ENCODE measurements at places on chromosomes 6 and 20.

DNA sequence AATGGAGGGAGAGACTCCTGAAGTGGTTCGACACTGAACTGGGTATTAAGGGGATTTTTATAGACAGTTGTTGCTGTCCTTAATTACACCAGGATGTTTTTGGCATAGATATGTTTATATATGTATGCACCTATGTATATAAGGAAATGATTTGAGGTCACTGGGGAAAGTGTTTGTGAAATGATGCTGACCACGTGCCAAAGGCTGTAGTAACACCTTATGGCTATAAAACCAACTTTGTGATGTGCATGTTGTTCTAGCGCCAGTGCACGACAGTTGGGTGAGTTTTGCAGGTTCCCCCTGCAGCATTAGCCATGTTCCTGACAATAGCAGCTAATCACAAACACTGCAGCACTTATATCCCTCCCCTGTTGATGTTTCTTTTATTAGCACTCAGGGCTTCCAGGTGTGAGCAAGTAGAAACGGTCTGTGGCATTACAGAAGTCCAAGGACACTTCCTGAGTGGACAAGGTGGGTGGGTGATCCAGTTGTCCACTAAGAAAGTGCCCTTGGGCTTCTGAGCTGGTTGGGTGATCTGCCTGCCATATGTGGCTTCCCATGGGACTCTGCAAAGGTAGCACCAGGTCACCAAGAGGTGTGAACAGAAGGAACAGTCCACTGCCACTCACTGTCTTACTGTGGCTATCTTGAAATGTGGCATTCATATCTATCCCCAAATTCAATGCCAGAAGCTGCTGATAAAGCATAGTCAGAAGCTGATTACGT is 63.0 kb upstream of the RBM24 start:
- DNase-seq = no peak

GRCh38 chr6:92023410-92023966 is 1395.9 kb downstream of the EPHA7 start:
- DNase-seq = no peak

DNA sequence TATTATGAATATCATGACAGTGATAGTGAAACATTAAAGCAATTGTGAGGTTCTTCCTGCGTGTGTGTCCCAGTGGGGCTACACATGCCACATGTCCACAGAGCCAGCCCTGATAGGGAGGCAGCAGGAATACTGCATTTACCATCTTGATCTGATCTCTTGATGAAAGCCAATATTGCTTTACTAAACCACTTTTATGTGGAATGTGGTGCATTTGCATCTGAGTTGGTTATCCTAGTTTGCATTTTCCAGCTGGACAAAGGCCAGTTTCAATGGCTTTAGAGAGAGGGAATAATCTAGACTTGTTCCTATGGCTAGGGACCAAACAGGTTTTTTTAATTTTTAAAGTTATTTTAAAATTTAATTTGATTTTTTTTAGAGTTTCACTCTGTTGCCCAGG is 216.3 kb upstream of the FERMT1 start:
- DNase-seq = no peak

- DNase-seq = no peak
These were observed 11.5 kb downstream of the MAPK14 start for GRCh38 chr6:36039112-36039511.

GRCh38 chr20:46021361-46022359 is 7.4 kb upstream of the SLC12A5 start:
- peak; percentile 8 for DNase-seq

DNA sequence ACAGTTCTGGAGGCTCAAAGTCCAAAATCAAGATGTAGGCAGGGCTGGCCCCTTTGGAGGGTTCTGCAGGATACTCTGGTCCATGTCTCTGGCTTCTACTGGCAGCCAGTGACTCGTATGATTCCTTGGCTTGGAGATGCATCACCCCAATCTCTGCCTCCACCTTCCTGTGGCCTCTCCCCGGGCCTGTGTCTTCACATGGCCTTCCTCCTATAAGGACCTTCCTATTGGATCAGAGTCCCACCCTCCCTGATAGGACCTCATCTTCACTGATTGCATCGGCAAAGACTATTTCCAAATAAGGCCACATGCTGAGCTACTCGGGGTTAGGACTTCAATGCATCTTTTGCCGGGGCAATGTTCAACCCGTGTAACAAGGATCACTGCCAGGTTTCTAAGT is 509.0 kb downstream of the CD83 start:
- DNase-seq = no peak

DNA sequence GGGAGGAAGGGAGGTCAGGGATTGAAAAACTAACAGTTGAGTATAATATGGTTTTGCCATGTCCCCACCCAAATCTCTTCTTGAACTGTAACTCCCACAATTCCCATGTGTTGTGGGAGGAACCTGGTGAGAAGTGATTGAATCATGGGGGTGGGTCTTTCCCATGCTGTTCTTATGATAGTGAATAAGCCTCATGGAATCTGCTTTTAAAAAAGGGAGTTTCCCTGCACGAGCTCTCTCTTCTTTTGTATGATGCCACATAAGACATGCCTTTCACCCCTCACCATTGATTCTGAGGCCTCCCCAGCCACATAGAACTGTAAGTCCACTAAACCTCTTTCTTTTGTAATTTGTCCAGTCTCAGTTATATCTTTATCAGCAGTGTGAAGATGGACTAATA is 833.4 kb upstream of the MAP3K7 start:
- no peak for DNase-seq

- DNase-seq = no peak
These were observed 59.8 kb upstream of the GCLC start for GRCh38 chr6:53604623-53605190.

- DNase-seq = no peak
These were observed 59.1 kb upstream of the PTPN1 start for GRCh38 chr20:50450881-50451752.

- DNase-seq = no peak
These were observed 25.9 kb downstream of the ZBP1 start for GRCh38 chr20:57594092-57594951.

- DNase-seq = peak; percentile 82
These were observed 84.1 kb upstream of the SIRPA start for GRCh38 chr20:1810926-1811620.

DNA sequence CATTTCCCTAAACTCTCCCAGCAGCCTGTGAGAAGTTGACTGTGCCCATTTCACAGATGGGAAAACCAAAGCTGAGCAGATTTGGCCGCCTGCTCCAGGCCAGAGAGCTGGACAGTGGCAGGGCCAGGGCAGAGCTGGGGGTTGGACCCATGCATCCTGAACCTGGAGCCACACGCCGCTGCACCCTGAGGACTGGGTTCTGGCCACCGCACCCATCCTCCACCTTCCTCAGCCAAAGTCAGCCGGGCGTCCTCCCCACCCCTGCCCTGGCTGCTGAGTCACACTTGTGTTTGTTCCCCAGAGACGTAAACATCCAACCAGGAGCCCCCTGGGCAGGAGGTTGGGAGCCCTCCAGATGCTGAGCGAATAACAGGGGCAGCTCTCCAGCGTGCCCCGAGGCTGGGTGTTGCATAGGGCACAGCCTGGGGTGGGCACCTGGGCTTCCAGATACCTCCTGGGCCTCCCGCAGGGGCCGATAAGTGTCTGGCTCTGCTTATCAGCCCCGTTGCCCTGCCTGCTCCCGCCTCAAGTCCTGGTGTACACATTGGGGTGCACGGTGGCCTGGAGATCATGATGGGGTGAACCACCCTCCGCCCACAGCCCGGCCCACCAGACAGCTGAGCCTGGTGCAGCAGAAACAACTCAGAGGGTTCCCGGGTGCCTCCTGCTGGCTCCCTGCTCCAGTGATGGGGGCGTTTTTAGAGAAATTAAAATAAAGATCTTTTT is 23.8 kb downstream of the RBM38 start:
- DNase-seq = no peak

DNA sequence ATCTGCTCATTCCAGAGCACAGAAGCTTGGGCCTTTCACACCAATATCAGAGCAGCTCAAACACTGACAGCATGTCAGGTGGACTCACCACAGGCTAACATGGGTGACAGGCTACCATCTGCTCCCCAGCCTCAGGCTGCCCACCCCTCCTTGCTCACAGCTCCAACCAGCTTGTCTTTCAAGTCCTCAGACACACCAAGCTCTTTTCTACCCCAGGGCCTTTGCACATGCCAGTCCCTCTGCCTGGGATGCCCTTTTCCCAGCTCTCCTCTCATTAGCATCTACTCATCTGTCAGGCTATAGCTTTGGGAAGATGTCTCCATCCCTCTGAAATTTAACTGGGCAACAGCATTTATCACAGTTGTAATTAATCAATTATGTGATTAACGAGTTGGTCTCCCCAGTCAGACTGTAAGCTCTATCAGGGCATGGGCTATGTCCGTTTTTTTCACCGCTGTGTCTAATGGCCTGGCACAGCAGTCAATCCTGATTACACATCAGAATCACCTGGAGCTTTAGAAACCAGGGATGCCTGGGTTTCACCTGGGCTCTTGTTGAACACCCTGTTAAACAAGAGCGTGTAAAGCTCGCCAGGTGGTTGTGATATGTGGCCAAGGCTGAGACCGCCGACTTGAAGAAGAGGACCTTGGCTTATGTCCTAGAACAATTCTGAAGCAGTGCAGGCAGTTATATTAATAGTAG is 88.9 kb upstream of the MRPS10 start:
- DNase-seq = no peak

DNA sequence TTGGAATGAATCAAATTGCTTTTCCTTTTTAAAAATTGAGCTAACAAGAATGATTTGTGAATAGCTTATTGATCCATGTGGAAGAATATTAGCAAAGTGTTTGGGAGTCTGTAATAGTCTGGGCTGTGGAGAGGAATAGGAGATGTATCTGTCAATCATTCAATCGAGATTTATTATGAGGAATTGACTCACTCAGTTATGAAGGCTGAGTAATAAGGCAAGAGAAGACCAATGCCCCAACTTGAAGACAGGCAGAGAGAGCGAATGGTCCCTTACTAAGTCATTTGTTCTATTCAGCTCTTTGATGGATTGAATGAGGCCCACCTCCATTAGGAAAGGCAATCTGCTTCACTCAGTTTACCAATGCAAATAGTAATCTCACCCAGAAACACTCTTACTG is 403.0 kb downstream of the CD83 start:
- DNase-seq = no peak

DNA sequence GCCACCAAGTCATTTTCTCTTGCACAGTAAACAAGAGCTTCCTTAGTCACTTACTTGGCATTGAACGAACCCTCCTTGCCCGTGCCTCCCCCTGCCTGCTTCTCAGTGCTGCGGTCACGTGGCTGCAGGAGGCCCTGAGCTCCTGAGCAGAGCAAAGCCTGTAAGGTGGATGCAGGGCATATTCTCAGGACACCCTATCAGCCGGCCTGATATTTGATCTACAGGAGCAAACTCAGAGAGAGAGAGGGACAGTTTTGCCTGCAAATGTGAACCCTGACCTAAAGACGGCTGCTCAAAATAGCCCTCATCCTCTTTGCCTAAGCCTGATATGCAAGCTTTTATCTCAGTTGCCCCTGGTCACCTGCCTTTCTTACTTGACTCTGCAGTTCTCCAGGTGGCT is 93.0 kb upstream of the POPDC3 start:
- DNase-seq = no peak

DNA sequence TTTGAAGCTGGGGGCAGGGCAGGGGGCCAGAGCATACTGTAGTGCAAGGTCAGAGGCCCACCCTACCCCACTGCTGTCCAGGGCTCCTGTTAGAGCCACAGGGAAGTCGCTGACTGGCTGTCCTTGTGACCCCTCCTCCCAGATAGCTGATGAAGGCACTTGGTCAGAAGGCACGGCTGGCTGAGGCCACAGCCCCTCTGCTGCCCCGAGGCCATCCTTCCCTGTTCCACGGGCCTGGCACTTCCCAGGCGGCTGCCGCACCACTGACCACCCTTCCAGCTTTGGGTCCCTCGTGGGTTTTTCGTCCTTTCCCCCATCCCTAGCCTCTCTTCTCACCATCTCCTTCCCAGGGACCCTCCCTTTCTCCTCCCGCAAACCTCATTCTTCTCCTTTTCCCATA is 9.2 kb upstream of the EMILIN3 start:
- DNase-seq = no peak

DNA sequence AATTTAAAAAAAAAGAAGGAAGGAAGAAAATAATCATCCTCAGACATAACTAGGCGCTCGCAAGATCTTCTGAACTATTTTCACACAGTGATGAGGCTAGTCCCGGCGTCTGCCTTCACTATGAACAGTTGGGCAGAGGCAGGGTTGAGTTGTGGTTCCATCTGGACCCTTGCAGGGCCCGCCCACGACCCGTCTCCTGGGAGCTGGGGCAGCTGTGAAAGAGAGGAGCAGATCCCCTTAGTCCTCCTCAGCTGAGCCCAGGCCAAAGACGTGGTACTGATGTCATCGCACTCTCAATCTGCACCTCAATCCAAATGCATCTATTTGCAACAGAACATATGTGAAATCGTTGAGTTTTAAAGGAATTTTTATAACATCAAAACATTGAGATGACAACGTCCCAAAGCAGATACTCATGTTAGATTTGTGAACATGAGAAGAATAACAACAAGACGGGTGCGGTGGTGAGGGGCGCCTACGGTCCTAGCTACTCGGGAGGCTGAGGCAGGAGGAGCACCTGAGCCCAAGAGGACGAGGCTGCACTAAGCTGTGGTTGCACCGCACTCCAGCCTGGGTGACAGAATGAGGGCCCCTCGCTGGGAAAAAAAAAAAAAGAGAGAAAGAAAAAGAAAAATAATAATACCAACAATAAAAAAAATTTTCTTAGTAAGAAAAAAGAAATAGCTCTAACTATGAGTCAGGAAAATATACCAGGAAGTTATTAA is 15.3 kb downstream of the TCFL5 start:
- DNase-seq = no peak

GRCh38 chr6:40398810-40399477 is 188.2 kb downstream of the LRFN2 start:
- no peak for DNase-seq

- no peak for DNase-seq
These were observed 76.3 kb upstream of the PHACTR2 start for GRCh38 chr6:143601504-143601903.

GRCh38 chr6:108581237-108581931 is 20.7 kb downstream of the FOXO3 start:
- no peak for DNase-seq

- DNase-seq = peak; percentile 18
These were observed 12.9 kb upstream of the C20orf144 start for GRCh38 chr20:33649201-33649681.

- DNase-seq = no peak
These were observed 97.0 kb downstream of the SLC23A2 start for GRCh38 chr20:4904127-4904860.

GRCh38 chr20:62161347-62161746 is 17.8 kb downstream of the SS18L1 start:
- DNase-seq = no peak

- DNase-seq = no peak
These were observed at the start of gene FHL5 for GRCh38 chr6:96562886-96563285. TSS of gene FHL5 (plus strand) at chr6:96563128. CDS start at chr6:96603614, 40,486 bp downstream.

DNA sequence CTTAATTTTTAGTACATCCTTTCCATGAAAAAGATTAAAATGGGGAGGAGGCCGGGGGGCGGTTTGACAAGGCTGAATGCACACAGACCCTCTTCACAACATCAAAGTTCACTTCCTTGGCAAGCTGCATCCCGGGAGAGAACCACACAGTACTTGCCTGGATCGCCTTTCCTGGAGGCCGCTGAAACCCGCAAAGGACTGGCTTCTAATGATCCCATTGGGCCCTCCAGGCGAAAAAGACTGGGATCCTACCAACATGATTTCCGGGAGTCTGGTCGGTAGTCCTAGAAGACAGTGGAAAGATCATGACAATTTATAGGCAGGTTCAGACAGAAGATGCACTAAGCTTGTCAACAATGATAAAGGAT is 60.2 kb downstream of the RIPOR2 start:
- no peak for DNase-seq
